ENCODE measurements at places on chromosomes 16 and 17.

DNA sequence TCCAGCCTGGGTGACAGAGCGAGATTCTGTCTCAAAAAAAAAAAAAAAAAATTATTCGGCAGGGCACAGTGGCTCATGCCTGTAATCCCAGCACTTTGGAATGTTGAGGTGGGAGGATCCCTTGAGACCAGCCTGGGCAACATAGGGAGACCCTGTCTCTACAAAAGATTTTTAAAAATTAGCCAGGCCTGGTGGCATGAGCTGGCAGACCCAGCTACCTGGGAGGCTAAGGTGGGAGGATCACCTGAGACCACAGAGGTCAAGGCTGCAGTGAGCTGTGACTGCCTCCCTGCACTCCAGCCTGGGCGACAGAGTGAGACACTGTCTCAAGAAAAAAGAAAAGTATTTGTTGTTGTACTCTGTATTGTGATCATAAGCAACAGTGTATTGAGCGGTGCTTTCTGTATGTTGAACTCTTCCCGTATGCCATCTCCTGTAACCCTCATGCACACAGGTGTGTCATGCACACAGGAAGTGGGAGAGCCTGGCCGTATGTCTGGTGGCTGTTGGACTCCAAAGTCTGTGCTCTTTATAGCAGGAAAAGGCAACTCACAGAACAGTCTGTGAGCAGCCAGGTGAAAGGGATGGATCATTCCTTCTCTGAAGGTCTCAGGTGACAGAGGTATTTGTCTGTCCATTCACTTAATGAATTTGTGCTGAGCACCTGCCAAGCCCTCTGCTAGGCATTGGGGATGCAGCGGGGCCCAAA, 17.1 kb downstream of the CDH1 start:
- DNase-seq, result no peak

DNA sequence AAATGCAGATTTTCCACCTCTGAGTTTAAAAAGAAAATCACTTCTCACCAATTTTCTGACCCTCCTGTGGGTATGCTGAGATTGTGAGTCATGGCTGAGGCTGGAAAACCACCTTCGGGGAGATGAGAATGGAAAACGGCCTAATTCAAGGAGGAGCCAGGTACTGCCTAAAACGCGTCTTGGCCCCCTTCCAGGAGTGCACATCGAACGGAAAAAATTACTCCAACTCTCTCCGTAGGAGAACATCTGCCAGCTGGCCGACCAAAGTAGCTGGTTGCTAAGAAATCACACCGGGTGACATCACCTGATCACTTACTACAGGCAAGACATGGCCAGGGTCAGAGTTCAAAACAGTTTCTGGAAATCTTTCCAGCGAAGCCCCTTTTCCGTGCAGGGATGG, 107.6 kb downstream of the ZNF423 start:
- no peak for DNase-seq

DNA sequence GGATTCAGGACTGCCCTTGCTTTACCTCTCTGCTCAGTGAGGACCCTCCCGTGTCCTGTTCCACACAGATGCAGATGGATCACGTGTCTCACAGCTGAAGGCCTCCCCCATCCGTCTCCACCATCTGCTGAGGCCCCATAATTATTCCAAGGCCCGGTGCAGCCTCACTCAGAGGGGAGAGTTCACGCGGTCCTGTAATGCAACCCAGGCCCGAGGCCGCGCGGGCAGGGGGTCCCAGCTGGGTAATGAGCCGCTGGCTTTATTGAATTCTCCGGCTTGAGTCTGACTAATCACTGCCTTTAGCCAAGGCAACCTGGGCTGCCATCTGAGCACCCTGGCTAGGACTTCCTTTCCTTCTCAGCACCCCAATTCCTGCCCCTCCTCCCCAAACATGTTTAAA, 4.4 kb upstream of the WFIKKN2 start:
- no peak for DNase-seq

GRCh38 chr17:8910969-8911604, 43.6 kb upstream of the PIK3R6 start:
- DNase-seq, result no peak

DNA sequence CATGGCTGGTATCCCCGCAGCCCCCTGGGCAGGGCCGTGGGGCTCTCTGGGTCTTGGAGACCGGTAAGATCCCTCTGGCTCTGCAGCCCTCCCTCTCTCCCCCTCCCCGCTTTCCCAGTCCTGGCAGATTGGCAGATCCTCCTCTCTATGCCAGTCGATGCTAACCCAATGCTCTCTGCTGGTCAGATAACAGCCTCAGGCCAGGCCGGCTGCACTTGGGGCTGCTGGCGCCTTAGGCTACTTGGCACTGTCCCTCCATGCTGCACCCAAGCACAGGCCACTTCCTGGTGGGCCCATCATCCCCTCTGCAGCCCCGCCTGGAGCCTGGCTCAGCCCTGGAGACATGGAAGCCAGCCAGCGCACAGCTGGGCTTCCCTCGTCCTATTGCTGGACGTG, 81.7 kb downstream of the RTN4RL1 start:
- no peak for DNase-seq

DNA sequence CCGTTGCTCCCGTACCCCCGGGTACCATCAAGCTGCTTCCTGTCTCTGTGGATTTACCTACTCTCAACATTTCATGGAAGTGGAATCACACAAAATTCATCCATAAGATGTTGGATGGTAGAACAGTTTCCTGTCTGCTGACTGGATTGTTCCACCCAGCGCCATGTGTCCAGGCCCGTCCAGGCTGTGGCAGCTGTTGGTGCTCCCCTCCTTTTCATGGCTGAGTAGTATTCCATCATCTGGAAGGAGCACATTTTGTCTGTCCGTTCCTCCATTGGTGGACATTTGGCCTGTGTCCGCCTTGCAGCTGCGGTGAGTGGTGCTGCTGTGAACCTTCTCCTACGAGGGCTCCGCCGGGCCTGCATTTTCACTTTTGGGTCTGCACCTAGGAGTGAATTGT, 18.4 kb downstream of the TSC2 start:
- no peak for DNase-seq

DNA sequence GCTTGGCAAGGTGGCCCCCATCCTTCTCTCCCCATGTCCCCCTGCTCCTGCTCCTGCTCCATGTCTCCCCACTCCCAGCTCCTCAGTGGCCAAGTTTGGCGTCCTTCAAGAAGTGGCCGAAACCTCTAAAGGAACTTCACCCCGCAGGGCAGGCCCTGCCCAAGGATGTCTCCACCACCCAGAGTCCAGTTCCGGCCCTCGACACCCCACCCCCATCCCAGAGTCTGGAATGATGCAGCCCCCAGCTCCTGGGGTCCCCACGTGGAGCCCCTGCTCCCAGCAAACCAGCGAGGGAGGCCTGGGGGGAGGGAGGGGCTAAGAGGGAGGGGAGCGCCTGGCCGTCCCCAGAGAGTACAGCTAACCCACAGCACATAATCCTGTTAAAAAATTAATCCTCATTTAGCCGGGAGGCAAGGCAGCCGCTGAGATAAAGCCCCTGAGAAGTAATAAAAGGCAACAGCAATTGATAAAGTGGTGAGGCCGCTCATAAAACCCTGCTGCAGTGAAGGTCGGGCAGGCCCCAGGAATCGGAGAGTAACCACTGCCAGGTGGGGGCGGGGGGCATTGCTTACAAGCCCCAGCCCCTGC, 9.9 kb upstream of the ENPP7 start:
- DNase-seq, result no peak

DNA sequence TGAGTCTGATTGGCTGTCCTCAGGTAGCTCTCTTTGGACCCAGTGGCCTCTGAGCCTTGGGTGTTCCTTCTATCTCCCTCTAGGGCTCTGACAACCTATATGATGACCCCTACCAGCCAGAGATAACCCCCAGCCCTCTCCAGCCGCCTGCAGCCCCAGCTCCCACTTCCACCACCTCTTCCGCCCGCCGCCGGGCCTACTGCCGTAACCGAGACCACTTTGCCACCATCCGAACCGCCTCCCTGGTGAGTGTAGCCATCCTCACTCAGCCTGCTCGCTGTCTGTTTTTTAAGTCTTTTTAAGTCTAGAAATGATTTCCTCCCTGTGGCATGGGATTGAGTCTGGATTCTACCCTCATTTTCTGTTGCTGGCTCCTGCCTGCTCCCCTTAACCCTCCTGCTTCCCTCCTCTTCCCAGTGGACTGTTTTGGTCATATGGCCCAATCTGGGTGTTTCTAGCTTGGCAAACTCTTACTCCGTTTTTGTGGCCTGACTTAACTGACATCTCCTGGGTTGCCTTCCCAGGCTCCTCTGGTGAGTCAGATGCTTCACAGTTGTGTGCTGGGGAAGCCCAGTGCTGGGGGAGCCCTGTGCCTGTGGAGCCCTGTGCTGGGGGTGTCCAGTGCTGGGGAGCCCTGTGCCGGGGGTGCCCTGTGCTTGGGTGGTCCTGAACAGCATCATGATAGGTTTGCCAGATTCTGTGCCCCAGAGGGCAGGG, 9.9 kb downstream of the TAOK2 start:
- no peak for DNase-seq

DNA sequence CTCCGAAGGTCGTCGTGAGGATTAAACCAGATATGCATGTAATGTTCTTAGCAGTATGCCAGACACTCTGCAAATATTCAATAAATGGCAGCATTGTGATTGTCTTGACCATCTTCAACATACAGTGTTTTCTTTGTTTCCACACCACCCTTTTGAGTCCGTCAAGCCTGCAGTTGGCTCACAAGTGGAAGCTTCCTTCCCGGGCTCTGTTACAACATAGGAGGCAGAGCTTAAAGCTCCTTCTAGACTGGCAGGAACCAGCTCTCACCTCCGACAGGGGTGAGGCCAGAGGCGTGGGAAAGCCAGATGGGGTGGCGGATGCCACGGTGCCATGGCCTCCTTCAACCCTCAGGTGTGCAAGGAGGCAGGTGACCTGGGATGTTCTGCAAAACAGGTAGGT, 138.3 kb downstream of the FOXL1 start:
- DNase-seq, result no peak

GRCh38 chr17:653724-654123, 60.9 kb downstream of the VPS53 start:
- DNase-seq, result no peak

GRCh38 chr17:55576237-55576995, 65.2 kb upstream of the SMIM36 start:
- DNase-seq, result no peak

- no peak for DNase-seq
Observed at GRCh38 chr17:74128456-74129211, 74.8 kb upstream of the RPL38 start.

- no peak for DNase-seq
Observed at GRCh38 chr16:51937771-51938170, 609.2 kb downstream of the TOX3 start.

GRCh38 chr17:51540151-51540550, 279.8 kb downstream of the UTP18 start:
- no peak for DNase-seq

DNA sequence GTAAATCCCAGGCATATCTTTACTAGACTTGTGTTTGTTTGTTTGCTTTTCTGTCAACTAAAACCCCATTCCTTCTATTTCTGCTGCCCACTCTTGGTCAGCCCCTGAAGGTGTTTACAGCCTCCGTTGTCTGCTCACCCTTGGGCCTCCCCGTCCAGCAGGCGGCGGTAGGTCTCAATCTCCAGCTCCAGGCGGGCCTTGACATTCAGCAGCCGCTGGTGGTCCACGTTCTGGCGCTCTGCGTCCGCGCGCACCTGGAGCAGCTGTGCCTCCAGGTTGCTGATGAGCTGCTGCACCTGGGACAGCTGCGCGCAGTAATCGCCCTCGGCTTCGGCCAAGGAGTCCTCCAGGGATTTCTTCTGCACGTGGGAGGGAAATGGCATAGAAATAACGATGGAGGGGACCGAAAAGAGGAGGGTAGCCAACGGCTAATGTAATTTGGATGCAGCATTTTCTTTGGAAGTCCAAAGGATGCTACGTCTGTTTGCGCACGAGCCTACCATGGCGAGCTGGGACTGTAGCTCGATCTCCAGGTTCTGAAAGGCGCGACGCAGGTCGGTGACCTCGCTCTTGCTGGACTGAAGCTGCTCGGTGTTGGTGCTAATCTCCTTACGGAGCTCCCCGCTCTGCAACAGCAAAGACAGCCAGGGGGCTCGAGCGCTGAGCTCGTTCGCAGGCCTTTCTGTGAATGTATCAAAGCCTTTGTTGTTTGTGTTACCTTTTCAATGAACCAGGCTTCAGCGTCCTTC, 3.9 kb downstream of the KRT12 start:
- no peak for DNase-seq

DNA sequence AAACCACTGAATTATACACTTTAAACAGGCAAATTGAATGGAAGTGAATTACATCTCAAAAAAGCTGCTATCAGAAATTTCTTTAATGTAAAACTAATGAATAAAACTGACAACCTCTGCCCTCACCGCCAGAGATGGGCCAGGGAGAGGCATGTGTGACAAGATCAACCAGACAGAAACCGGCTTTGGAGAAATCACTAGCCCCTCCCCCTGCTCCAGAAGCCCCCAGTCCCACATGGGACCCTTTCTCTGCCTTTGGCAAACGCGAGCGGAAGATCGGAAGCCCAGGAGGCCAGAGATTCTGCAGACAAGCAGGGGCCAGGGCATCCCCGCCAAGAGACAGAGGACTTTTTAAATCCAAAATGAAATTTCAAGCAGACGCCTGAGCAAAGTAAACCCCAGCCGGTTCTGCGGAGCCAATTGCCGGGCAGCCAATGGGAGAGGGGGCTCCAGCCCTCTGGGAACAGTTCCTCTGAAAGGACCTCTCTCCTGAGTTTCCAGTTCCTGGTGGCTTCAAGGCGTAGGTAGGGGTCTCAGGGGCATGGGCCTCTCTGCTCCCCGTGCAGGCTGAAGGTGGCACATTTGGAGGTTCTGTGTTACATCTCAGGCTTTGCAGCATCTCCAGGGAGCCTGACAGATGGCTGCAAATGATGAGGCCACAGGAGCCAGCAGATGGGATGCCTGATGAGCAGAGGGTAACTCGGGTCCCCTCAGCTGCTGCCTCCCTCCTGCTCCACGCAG, 118.1 kb downstream of the GSG1L start:
- DNase-seq, result no peak

DNA sequence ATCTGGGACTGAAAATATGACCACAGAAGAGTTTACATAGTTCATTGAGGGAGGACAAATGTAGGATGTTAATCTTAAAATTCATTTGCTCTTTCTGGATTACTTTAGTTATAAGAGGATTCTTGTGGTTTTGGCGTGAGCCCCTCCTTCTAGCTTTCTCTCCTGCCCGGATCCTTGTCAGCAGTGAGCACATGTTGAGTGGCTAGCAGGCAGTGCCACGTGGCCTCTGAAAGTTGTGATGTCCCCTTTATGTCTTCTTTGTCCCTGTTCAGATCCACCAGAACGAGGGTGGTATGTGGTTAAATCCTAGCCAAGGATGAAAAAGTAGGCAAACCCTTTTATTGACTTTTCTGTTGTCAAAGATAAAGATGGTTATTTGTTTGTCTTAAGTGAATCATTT, 83.8 kb downstream of the GNAO1 start:
- no peak for DNase-seq

DNA sequence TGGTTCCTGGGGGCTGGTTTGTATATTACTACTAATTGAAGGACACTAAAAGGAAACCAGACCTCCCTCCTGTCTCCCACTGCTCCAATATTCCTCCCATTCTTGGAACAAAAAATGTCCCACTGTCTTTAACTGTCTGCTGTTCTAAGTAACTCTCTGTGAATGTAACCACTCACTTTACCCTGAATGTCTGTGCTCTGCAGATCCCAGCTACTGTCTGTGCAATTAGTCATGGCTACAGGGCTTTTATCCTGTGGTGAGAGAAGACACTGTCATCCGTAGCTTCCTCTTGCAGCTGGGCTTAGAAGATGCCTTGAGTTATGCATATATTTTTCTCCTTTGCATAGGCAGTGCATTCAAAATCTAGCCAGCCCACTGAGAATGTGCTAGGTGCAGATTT, 853.8 kb downstream of the CDH8 start:
- no peak for DNase-seq

GRCh38 chr17:6205525-6205924, 135.3 kb downstream of the WSCD1 start:
- DNase-seq, result no peak

GRCh38 chr16:31002862-31003341, 7.5 kb downstream of the STX1B start:
- DNase-seq, result no peak

GRCh38 chr17:2048805-2049204, 6.1 kb upstream of the HIC1 start:
- DNase-seq, result no peak
